ENCODE measurements at places on chromosomes 6 and 20.
A peak's percentile ranks its signal among the peaks of the same experiment; 100 is the strongest.

GRCh38 chr20:58822149-58822548 is 28.6 kb downstream of the GNAS-AS1 start:
- DNase-seq, result no peak

- no peak for DNase-seq
Observed at GRCh38 chr6:3363296-3364025, 93.4 kb downstream of the SLC22A23 start.

DNA sequence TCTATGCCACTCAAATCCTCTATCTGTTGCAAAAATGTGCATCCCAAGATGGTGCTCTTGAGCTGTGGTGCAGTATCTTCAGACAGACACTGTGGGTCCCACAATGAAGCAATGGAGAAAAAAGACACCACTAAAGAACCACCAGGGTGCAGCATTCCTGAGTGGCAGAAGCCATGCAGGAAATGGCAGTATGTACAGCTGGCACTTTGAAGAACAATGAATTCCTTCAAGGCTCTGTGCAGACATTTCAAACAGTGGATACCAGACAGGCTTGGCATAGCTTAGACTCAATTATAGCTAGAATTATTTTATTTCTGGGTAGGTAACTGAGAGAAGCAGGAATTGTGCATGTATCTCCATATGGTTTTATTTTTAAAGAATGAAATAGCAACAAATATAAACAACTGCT is 24.0 kb upstream of the HDAC2 start:
- DNase-seq, result peak; percentile 11

DNA sequence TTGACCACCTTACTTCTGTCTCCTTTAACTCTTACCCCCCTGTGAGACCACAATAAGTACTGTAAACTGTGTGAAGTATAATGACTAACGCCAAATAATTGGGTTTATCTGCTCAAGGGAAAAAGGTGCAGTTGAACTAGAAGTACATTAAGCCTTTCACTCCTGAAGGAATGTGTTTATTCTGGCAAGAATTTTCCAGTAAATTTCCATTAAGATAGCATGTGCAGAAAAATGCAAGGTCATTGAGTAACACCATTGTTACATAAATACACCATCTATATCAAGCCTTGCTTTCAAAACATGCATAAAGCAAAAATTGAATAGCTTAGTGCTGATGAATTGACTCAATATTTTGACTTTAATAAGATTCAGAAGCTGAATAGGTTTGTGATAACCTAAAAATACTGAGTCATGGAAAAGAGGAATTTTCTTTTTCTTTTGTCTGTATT is 65.4 kb downstream of the ARHGAP18 start:
- DNase-seq, result no peak

DNA sequence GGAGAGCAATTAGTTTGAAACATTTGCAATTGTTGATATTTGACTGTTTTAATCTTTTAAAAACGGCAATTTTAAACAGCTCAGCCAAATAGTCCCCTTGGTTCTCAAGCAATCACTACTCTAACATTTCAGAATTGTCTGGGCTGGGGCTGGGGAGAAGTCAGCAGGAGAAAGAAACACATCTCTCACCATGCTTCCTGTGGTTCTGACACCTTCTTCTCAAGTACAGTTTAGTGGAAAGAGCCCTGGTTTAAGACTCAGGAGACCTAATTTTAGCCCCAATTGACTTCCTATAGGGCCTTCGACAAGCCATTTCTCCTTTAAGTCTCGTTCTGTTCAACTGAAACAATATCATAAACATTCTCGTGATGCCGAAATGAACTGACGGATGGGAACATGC is 168.4 kb upstream of the CDYL start:
- no peak for DNase-seq
